ENCODE measurements at places on chromosomes 7 and 10.

DNA sequence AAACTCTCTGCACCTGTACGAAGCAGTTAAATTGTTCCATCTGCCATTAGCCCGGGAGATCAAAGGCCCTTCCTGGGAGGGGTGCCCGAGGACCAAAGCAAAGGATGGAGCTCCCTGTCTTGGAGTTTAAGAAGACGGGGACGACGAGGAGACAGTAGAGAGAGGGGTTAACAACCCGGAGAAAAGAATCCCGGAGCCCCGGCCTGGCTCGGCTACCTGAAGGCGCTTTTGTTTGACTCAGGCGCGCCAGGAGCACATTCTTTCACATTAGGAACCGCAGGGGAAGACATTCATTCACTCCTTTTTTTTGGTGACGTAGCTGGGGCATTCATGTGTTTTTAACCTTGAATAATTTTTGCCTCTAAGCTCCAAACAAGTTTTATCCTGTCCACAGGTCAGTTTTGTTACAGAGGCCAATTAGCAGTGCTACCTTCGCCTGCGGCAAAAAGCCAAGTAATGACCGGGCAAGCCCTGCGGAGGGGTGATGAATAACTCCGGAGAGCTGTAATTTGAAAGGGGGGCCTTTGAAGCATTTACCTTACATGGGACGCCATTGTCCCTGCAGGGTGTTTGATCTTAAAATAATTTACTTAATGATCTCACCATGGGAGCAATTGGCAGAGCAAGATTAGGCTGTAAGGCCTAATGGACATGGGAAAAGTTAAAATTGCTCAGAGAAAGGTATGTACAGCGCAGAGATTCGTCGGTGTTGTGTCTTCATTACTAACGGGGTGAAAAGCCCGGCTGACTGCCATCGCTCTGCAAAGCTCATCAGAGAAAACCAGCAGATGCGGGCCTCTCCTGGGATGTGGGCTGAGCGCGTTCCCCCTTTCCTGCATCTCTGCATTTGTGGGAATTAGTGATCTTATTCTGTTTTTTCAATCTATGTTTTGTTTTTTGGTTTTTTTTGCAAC lies 258.0 kb upstream of the SP4 start:
- no peak for DNase-seq

- DNase-seq: no peak
Measured at GRCh38 chr7:4607311-4607729, 74.8 kb upstream of the FOXK1 start.

- DNase-seq: no peak
Measured at GRCh38 chr7:95581467-95581866, 14.8 kb downstream of the PDK4 start.

- no peak for DNase-seq
Measured at GRCh38 chr7:31516680-31517502, 3.0 kb downstream of the ITPRID1 start.

- no peak for DNase-seq
Measured at GRCh38 chr10:54905578-54906192, 104.7 kb upstream of the PCDH15 start.

- DNase-seq: peak; percentile 63
Measured at GRCh38 chr10:30529373-30529998, 95.5 kb downstream of the MAP3K8 start.

DNA sequence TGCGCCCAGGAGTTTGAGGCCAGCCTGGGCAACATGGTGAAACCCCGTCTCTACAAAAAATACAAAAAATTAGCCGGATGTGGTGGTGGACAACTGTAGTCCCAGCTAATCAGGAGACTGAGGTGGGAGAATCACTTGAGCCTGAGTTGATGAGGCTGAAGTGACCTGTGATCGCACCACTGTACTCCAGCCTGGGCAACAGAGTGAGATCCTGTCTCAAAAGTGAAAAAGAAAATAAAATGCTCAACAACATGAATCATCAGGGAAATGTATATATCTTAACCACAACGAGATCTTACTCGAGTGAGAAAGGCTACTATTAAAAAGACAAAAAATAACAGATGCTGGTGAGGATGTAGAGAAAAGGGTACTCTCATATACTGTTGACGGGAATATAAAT lies 72.7 kb downstream of the JMJD1C start:
- DNase-seq: no peak

DNA sequence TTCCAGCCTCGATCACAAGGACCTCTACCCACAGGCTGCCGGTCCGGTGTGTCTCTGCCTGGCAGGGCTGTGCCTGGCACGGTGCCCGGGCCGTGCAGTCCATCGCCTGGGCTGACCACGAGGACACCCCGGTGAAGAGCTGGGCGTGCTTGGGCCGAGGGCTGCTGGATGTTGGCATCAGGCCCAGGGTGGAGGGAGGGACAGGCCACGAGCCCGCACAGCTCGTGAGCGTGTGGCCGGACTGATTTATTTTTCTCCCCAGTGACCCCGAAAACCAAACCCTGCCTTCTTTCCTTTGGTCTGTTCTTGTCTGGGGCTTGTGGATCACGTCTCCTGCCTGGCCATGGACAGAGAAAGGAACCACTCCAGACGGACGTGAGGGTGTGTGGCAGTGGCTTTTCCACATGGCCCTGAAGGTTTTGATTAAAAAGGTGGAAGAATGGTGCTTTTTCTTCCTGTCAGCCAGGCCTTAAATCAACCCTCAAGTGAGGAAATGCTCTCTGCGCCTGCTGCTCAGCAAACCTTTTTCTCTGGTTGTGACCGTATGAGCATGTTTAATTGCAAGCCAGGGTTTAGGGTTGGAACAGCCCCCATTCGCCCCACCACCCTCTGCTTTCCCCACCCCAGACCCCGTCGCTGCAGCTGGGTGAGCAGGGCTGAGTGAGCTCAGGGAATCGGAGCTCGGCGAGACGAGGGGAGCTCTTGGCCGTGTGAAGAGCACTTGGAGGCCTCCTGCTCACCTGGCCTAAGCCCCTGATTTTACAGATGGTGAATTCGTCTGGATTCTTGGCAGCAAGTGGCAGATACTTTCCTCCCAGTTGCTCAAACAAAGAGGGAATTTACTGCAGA lies 130.1 kb downstream of the RGS10 start:
- DNase-seq: peak; percentile 84

DNA sequence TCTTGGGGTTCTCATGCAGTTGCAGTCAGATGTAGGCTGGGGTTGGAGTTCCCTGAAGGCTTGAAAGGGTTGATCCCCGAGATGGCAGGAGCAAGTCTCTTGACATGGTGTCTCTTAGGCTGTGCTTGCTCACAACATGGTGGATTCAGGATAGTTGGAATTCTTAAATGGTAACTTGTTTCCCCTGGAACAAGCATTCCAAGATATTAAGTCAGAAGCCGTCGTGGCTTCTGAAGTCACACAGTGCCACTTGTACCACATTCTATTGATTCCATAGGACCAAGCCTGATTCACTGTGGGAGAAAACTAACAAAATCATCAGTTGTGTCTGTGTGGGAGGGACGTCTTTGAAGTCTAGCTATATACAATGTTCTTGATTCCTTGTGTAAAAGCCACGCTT lies 3.5 kb upstream of the SLC35B4 start:
- no peak for DNase-seq

DNA sequence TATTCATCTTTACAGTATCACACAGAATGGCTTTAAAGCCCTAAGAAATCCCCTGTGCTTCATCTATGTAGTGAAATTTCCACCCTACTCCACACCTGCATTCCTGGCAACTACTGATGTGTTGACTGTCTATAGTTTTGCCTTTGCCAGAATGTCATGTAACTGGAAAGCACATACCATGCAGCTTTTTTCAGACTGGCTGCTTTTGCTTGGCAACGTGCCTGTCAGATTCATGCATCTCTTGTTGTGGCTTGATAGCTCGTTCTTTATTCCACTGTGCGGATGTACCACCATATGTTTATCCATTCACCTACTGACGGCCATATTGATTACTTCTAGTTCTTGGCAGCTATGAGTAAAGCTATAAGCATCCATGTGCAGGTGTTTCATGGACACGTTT lies 30.6 kb downstream of the RBM17 start:
- DNase-seq: no peak

DNA sequence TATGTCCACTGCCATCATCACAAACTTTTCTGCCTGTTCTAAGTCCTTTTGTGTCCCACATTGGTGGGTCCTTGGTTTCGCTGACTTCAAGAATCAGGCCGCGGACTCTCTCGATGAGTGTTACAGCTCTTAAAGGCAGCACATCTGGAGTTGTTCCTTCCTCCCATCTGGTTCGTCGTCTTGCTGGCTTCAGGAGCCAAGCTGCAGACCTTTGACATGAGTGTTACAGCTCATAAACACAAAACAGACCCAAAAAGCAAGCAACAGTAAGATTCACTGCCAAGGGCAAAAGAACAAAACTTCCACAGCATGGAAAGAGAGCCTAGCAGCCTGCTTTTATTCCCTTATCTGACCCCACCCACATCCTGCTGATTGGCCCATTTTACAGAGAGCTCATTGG lies 30.2 kb downstream of the ASNS start:
- DNase-seq: no peak

- no peak for DNase-seq
Measured at GRCh38 chr10:121240556-121240955, 357.7 kb downstream of the FGFR2 start.

DNA sequence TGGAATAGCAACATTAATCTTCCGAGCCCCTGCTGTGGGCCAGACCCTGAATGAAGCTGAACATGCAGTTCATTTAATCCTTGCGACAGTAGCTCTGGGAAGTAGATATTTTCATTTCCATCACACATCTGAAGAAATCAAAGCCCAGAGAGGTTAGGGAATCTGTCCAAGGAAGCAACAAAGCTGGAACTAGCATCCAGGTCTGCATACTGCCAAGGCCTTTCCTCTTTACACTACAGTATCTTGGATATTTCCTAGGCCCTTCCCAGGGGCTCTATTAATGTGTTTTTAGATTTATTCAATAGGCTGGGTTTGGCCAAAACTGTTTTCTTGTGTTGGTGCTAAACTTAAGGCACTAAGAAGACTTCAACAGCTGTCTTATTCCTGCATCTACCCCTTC lies 48.1 kb downstream of the FAM13C start:
- DNase-seq: no peak

All from left cardiac atrium (tissue), 4 donors.